ENCODE measurements at places on chromosomes 5 and 9. TPM values are rescaled to one million over a fixed set of nuclear protein-coding genes. Genes with fewer than 3 reads are reported as not detected.

DNA sequence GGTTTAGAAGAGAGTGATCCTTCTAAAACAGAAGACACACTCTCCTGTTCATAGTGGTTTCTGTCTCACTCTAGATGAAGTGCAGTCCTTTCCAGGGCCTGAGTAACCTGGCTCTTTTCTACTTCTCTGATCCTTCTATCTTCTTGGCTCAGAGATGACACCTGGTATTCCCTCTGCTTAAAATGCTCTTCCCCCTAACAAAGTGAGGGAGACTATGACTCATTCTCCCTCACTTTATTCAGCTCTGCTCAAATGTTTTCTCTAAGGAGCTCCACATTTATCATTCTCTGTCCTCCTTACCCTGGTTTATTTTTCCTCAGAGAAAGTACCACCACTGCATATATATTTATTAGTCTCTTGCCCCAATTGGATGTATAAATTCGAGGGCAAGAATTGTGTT, 24.6 kb downstream of the TUT7 start:
- H3K27ac ChIP-seq: peak overlapping the region; percentile 49
- H3K4me3 ChIP-seq: no peak overlapping the region
- peaks cover 26% of the 10 kb centered on the region for H3K36me3 ChIP-seq

- peak; percentile 96 for DNase-seq
- no peak overlapping the region for H3K27ac ChIP-seq
- H3K27me3 ChIP-seq: no peaks in the 10 kb centered on the region
- H3K4me1 ChIP-seq: peaks cover 13% of the 10 kb centered on the region
- H3K4me3 ChIP-seq: peak overlapping the region; percentile 48
These were observed 2.5 kb upstream of the LRRC14B start for GRCh38 chr5:188488-189481.

DNA sequence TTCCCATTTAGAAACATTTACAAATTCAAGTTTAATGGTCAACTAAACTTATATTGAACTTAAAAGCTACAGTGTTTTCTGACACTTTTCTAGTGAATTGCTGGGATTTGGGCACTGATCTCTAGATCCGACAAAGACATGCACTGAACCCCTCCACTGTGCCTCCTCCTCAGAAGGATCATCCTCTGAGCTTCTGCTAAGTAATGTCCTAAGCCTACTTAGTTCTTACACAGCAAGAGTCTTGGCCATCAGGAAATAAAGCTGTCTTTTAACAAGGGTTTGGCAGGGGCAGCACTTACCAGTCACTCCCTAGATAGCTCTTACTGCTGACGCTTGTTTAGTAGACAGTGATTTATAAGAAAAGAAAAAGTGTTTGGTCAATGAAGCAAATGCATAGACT, 50.5 kb downstream of the FAM81B start:
- H3K4me3 ChIP-seq: no peak overlapping the region
- DNase-seq: no peak
- no peaks in the 10 kb centered on the region for H3K36me3 ChIP-seq
- peaks cover 5% of the 10 kb centered on the region for H3K27me3 ChIP-seq

Gene HOMER1
- total RNA-seq: 14.3 TPM

Gene PCDHB13
- 2.9 TPM for total RNA-seq

All from chondrocyte (in vitro differentiated cells).